ENCODE measurements at places on chromosomes 5 and 9.

DNA sequence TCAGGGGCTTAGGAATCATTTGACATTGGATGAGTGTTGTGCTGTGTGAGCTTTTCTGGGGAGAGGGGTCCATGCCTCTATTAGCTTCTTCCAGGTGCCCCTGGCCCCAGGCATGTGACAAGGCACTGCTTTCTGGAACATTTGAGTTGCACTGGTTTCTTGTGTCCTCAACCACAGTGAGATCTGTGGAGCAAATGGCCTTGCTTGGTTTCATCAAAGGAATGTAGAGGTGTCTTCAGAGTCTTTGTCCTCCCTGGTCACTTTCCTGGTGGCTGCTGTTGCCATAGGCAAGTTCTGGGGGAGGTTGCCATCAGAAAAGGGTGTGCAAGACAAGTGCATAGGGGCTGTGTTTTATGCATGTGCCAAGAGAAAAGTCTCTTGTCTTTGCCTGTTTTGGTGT, 157.5 kb downstream of the MACROH2A1 start:
- no peak for DNase-seq

- DNase-seq = no peak
These were observed 69.0 kb upstream of the IRX1 start for GRCh38 chr5:3526551-3527185.

DNA sequence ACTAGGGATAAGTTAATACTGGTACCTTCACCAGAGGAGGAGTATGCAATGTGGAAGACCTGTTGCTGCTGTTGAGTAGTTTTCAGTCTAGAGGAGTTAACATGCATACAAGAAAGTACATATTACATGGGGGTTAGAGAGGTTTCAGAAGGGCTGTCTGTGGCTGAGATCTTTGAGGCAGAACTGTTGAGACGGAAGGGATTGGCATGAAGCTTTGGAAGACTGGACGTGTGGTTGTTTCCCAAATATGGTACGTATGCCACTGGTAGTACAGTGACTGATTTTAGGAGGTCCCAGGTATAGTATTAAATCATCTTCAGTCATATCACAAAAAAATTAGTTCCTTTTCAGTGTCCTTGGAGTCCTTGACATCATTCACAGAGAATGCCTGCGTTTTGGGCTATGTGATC, 17.6 kb downstream of the TNFAIP8 start:
- DNase-seq = no peak

- no peak for DNase-seq
These were observed 101.9 kb downstream of the F2RL2 start for GRCh38 chr5:76521240-76521758.

DNA sequence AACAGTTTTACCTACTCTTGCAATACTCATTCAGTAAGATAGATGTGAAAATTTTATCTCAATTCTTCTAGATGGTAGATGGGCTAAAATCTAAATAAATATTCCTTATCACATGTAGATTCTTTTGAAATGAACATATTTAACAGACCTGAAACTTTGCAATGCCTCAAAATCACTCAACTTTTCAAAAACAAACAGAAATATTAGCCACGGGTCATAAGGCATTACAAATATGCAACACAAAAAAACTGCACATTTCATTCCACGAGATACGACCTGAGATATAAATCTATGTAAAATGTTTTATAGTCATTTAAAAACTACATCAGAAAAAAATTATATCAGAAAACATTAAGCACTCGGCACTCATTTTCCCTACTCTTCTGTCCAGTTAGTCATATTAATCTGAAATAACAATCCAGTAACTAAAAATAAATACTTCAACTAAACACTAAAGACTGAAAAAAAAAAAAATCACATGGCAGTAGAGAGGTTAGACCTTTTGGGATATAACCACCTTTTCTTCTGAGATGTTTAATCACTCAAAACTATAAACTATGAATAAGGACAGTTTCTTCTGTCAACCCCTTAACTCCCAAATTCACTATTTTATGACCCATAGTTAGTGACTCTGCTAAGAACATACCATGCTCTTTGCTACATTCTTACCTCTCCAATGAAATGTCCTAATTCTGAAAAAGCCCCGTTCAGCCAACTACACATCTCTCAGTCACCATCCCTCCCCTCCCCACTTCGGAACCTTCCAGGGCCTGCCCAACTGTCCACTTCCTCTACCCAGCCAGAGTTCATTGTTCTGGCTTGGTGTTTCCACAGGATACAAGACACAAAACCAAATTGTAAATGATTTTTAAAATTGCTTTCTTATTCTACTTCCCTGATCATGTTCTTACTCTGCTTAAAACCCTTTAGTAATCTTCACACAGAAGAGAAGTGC, 6.4 kb downstream of the HOMER1 start:
- no peak for DNase-seq
